ENCODE measurements at places on chromosomes 5 and 9.
A peak's percentile ranks its signal among the peaks of the same experiment; 100 is the strongest.

DNA sequence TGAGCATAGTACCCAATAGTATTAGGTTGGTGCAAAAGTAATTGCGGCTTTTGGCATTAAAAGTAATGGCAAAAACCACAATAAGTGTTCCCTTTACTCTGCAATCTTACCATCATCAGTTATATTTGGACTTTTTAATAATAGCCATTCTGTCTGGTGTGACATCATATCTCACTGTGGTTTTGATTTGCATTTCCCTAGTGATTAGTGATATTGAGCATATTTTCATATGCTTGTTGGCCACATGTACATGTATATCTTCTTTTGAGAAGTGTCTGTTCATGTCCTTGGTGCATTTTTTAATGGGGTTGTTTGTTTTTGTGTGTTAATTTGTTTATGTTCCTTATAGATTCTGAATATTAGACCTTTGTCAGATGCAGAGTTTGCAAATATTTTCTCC is 289.9 kb downstream of the FAM170A start:
- no peaks in the 10 kb centered on the region for H3K36me3 ChIP-seq
- no peaks in the 10 kb centered on the region for H3K4me1 ChIP-seq
- H3K27me3 ChIP-seq, result no peaks in the 10 kb centered on the region
- H3K4me3 ChIP-seq, result no peak overlapping the region
- no peak for DNase-seq
- H3K27ac ChIP-seq, result no peak overlapping the region

- H3K27ac ChIP-seq, result no peak overlapping the region
- H3K4me3 ChIP-seq, result peak overlapping the region; percentile 66
- peaks cover 2% of the 10 kb centered on the region for H3K36me3 ChIP-seq
- peaks cover 96% of the 10 kb centered on the region for H3K27me3 ChIP-seq
- H3K4me1 ChIP-seq, result peaks cover 12% of the 10 kb centered on the region
Measured at GRCh38 chr5:35229076-35230037, 930 bp downstream of the PRLR start.

DNA sequence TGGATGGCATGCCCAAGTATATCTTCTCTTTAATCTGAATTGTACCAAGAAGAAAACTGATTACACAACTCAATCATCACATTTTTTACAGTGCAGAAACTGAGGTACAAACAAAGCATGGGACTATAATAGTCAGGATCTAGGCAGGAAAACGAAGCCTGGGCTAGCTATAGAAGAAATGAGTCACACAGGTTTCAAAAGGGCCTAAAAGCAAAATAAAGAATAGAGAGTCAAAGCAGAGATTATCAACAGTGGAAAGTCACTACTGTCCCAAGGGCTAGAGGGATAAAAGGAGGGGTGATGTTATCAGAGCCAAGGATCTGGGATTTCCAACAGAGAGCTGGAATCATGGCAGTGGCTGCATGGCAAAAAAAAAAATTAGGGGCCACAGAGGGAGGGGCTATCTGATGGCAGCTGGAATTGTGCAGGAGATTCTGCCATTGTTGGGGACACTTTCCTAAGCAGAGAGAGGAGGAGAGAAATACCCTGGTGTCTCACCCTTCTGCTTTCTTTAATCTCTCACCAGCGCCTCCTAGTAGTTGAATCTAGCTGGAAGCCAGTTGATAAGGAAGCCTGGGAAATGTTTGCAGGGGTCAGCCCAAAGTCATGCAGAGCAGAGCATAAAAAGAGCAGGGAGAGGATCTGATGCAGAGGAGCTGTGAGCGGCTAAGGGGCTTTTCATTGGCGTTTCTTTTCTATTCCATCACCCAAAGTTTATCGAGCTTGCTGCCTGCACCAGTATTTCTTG is 343.2 kb downstream of the ACTL7B start:
- no peak for DNase-seq
- H3K36me3 ChIP-seq, result no peaks in the 10 kb centered on the region
- H3K4me3 ChIP-seq, result no peak overlapping the region
- H3K27me3 ChIP-seq, result no peaks in the 10 kb centered on the region
- H3K27ac ChIP-seq, result no peak overlapping the region

DNA sequence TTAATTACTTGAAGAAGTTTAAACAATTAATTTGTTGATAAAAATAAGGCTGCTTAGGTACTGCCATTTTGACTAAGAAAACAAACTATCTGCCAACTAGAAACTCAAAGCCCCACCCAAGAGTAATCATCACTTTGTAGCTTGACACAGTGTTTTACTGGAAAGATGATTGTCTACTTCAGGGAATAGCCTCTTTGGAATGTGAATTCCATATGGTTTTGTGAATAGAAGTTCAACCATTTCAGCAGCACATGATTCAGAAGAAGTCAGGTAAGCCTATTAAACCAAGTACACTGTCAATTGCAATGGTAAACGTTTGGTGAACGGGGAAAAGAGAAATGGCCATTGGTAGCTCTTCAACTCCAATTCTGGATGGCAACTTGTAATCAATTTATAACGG is 55.2 kb downstream of the PLK2 start:
- H3K36me3 ChIP-seq, result no peaks in the 10 kb centered on the region
- H3K27ac ChIP-seq, result no peak overlapping the region
- no peak overlapping the region for H3K4me3 ChIP-seq
- H3K27me3 ChIP-seq, result peaks cover 13% of the 10 kb centered on the region

DNA sequence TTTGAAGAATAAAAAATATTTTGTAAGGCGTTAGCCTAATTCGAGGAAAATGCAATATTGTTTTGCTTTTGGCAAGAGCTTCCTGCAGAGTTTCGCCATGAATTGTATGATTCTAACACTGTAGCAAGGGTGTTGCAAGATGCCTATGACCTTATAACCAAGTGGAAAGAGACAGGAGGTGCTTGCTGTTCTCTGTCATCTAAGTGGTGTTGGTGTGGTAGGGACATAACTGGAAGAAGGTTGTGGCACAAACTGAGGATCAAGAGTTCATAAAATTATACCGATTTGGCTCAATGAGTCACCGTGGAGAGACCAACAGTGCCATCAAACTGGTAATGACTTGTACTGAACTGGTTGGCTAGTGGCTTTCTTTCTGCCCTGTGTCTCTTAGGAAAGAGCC is 6.3 kb downstream of the STC2 start:
- no peak overlapping the region for H3K27ac ChIP-seq
- no peak overlapping the region for H3K4me3 ChIP-seq
- H3K4me1 ChIP-seq, result peaks cover 14% of the 10 kb centered on the region
- DNase-seq, result no peak
- H3K27me3 ChIP-seq, result peaks cover 56% of the 10 kb centered on the region

GRCh38 chr9:129289883-129290282 is 111.8 kb upstream of the IER5L start:
- H3K36me3 ChIP-seq, result no peaks in the 10 kb centered on the region
- DNase-seq, result no peak
- no peak overlapping the region for H3K27ac ChIP-seq
- peaks cover 8% of the 10 kb centered on the region for H3K4me1 ChIP-seq

DNA sequence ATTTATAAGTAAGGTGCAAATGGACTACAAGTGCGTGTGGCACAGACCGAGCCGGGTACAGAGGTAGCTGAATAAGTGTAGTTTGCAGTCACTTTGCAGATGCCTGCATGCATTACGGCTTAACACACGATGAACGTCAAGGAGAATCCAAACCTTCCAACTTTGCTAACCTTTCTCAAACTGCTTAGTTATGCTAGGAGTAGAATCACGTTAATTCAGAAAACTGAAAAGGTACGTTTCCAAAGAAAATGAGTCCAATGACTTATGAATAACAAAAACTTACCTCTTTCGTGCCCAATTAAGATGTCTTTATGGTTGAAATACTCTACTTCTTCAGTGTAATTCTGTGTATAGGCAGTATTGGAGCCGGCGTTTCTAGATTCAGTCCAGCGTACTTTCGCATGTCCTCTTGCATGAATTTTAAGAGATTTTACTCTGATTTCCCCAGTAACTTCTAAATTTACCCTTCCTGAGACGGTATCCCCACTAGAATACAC is 539 bp downstream of the ARRDC3 start:
- peak overlapping the region; percentile 99 for H3K4me3 ChIP-seq
- peak overlapping the region; percentile 96 for H3K27ac ChIP-seq
- no peaks in the 10 kb centered on the region for H3K27me3 ChIP-seq
- peaks cover 15% of the 10 kb centered on the region for H3K36me3 ChIP-seq
- peak; percentile 44 for DNase-seq
